Right ventricle myocardium superior (tissue), 1 donor: ENCODE measurements at places on chromosomes 3 and 15. TPM values are rescaled to one million over a fixed set of nuclear protein-coding genes. Genes with fewer than 3 reads are reported as not detected.

- no peak for DNase-seq
These were observed 286.6 kb upstream of the ADAMTS9 start for GRCh38 chr3:64974401-64974800.

GRCh38 chr3:42983927-42984326, 4.8 kb downstream of the GASK1A start:
- no peak for DNase-seq

DNA sequence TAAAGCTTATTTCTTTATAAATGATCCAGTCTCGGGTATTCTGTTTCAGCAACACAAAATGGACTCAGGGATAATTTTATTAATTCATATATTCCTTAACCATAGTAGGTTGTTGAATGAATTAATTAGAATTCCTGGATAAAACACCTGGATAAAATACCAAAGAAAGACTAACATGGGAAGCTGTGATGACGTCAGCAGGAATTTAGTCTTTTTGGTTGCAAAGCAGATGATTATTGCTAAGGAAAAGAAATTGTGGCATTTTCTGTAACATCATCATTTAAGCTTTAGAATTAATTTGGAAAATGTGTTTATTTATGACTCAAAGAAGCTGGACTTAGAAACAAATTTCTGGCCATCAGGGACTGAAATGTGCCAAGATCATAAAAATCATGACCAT, 228.3 kb upstream of the ZBTB20 start:
- no peak for DNase-seq

GRCh38 chr3:134294302-134295280, 43.9 kb upstream of the RYK start:
- no peak for DNase-seq

- DNase-seq: no peak
These were observed 208.8 kb downstream of the ADAMTS17 start for GRCh38 chr15:100133001-100133400.

GRCh38 chr3:164539215-164539614, 539.1 kb downstream of the SI start:
- no peak for DNase-seq

Gene STRA6
- total RNA-seq: not detected
